ENCODE measurements at places on chromosomes 6 and 20.

- no peak for DNase-seq
Measured at GRCh38 chr6:166105341-166106075, 62.1 kb downstream of the TBXT start.

- DNase-seq, result no peak
Measured at GRCh38 chr6:107032051-107032450, 4.1 kb downstream of the MTRES1 start.

GRCh38 chr6:111767752-111768430 is 105.4 kb downstream of the FYN start:
- no peak for DNase-seq

DNA sequence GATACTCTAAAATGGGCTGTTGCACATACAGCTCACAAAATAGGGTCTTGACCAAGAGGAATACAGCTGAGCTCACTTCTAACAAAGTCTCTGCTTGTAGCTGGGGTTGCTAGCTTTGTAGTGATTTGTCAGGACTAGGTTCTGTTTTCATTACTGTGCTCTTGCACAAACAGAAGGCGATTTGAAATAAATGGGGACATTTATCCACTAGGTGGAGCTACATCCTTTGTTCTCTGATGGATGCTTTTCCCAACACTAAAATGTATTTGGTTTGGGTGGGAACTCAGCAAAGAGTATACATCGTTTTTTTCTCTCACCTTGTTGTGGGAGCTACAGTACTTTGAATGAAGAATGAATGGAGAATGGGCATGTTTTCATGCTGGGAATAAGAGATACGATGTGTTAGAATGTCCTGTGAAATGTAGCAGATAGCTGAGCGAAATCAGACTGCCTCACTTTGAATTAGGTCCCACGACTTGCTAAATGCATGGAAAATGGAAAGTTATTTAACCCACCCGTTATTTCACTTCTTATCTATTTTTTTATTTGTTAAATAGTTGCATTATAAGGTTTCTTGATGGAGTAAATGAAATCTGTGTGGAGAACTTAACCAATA is 494.7 kb upstream of the MAP3K7 start:
- DNase-seq, result no peak

GRCh38 chr6:151005164-151005563 is 139.7 kb downstream of the MTHFD1L start:
- no peak for DNase-seq

GRCh38 chr6:134177753-134178160 is 125.3 kb upstream of the SLC2A12 start:
- DNase-seq, result no peak

DNA sequence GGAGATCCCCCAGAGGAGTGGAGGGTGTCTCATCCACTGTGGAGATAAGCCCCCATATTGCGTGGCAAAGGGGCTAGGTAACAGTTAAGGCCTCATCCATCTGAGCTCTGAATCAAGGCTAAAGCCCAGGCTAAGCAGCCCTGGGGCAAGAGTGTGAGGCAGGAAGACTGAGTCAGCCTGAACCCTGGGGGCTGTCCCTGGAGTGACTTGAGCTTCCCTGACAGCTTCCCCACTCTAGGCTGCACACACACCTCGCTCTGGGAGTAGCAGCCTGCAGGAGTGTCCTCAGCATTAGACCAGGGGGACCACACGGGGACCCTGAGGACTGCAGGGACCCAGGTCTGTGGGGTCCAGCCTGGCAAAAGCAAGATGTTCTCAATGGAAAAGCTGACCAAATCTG is 27.9 kb downstream of the UBD start:
- no peak for DNase-seq

DNA sequence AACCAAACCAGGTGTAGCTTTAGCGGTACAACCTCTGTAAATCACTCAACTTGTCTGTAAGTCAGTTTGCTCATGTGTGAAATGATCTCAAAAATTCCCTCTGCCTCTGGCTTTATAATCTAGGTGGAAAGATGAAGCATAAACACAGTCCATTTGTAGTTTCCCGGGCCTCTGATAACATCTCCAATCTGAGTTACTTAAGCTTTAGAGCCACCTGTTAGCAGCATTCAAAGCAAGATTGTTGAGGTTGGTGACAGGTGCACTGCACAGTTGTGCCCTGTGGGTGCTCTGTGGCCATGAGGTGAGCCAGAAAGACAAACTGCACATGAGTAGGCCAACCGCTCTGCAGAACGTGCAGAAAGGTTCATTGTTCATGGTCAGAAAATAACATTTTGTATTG is 53.7 kb downstream of the MOCS1 start:
- DNase-seq, result no peak

GRCh38 chr6:132623106-132623845 is 799 bp downstream of the TAAR2 start:
- no peak for DNase-seq

GRCh38 chr20:23776067-23776771 is 25.5 kb upstream of the CST1 start:
- no peak for DNase-seq

DNA sequence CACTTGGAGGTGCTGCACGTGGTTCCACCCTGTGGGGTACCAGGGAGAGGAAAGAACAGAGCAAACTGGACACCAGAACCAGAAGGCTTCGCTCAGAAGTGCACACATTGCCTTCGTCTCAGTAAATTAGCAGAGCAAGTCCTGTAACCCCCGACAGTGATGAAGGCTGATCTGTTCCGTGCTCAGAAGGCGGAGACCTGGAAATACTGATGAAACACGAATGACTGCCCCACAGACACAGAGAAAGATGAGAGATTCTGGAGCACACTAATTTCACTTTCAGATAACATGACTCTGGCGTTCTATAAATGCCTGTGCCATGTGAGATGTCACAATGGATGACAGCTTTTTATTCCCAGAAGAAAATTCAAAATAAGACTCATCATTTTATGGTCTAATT is 44.2 kb upstream of the CCR6 start:
- no peak for DNase-seq

- DNase-seq, result no peak
Measured at GRCh38 chr20:9565910-9566550, 51.6 kb downstream of the LAMP5 start.

DNA sequence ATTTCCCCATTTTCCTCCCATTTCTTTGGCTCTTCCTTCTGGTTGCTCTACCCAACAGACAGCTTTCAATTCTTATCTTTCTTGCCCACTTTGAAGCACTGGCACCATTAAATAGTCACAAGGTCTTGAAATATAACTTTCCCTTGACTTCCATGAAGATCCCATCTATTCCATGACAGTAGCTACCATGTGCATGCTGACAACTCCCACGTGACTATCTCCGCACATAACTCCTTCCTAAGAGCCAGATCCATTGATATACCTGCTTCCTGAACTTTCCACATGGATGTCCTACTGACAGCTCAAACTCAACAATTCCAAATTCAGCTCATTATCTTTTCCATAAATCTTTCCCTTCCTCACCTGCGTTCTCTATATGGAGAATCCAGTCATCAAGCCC is 101.4 kb downstream of the RIN2 start:
- DNase-seq, result no peak

DNA sequence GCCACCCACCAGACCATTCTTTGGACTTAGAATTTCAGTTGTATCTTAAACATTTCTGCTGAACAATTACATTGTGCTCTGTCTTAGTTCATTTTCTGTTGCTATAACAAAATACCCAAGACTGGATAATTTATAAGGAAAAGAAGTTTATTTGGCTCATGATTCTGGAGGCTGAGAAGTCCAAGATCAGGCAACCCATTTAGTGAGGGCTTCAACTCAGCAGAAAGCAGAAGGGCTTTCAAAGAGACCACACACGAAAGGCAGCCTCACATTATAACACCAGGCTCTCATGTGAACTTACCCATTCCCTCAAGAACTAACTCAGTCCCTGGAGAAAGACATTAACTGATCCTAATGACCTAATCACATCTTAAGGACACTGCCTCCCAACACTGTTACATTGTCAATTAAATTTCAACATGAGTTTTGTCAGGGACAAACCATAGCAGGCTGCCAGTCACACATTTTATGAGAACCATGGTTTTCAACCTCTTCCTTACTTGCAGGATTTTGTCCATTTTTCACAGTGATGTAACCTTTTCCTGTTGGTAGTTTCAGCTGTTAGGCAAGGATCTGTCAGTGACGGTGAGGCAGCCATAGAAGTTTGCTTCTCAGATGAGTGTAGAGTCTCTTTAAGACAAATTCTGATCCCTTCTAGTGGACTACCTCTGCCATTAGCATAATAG is 399.6 kb upstream of the SOX4 start:
- no peak for DNase-seq

DNA sequence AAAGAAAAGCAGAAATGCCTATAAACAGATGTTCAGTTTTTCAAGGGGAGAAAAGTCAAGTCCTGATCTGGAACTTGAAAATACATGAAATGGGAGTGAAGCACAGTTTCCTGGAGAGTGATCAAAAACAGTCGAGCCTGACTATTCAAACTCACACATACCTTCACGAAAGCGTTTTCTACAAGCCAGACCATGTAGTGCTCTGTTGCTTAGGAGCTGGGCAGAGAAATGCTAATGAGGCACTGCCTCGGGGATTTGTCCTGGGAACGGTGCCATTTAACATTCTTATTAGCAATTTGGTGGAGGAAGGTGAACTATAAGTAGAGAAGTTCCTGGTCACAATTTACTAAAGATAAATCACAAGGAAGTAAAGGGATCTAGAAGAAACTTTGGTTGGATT is 5.9 kb downstream of the NHSL1 start:
- no peak for DNase-seq

- no peak for DNase-seq
Measured at GRCh38 chr6:139369568-139370282, 4.7 kb downstream of the CITED2 start.

DNA sequence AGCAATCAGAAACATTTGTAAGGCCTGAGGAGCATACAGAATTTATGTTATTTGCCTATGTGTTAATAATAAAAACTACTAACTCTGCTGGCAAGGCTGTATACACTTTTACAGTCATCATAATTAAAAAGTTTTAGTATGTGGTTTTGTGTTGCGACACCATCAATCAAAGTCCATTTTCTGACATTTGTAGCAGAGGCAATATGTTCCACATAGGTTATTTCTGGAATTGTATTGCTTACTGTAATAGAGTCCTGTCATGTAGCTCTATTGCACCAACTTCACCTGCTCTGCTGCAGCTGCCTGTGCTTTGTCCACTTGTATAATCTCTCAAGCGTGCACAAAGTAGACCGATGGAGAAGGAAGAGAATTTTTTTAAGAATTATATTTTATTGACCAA is 501.8 kb downstream of the HACE1 start:
- DNase-seq, result no peak

GRCh38 chr6:133888929-133889556 is at the start of gene TCF21:
Gene TCF21 (plus strand): TSS chr6:133889113. CDS start chr6:133889398, 285 bp downstream.
- no peak for DNase-seq

GRCh38 chr6:160508599-160508998 is 155.5 kb downstream of the LPA start:
- no peak for DNase-seq

DNA sequence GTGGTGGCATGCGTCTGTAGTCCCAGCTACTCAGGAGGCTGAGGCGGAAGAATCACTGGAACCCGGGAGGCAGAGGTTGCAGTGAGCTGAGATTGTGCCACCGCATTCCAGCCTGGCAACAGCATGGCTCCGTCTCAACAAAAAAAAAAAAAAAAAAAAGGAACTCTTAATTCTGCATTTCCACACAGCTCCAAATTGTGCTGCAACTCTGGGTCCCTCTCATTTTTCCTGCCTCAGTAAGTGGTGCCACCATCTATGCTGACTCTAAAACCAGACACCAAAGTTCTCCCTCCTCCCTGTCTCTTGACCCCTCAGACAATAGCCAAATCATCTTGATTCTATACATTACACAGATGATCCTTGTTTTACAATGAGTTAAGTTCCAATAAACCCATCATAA is 133.9 kb downstream of the BTBD9 start:
- no peak for DNase-seq

GRCh38 chr6:2132416-2132815 is 113.0 kb downstream of the GMDS start:
- DNase-seq, result no peak

DNA sequence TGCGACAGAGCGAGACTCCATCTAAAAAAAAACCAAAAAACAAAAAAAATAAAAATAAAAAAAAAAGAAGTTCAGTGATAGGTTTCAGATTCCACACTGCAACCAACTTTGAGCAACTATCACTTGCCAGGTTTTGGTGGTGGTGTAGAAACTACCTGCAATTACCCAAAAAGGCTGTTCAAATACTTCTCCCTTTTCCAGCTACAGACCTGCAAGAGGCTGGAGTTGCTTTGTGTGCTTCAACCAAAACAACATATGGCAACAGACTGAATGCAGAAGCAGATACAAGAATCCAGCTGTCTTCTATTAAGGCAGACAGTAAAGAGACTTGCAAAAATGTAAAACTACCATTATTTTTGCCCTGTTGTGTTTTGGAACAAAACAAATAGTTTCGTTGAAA is 9.3 kb upstream of the BCAS1 start:
- no peak for DNase-seq
